Stimulated activated CD8-positive, alpha-beta memory T cell treated with anti-CD3 and anti-CD28 coated beads, Interleukin-4, amount 100 ng/mL, for 1 hour (primary cell): ENCODE measurements at places on chromosomes 11 and 22.

DNA sequence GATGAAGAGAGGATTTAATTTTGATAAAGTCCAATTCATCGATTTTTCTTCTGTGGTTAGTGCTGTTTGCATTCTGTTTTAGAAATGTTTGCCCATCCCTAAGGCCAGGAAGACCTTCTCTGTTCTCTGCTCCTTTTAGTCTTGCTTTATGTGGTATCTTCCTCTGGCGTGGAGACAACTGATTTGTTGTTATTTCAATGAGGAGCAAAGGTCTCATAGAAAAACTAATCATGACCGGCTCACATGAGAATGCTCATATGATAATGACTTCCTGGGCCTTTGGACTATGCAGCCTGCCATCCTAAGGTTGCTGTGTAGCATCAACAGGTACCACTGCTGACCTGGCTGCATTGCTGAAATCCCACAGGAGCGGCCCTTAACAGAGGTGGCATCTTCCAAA is 19.8 kb downstream of the SCGB1A1 start:
- DNase-seq, result no peak

DNA sequence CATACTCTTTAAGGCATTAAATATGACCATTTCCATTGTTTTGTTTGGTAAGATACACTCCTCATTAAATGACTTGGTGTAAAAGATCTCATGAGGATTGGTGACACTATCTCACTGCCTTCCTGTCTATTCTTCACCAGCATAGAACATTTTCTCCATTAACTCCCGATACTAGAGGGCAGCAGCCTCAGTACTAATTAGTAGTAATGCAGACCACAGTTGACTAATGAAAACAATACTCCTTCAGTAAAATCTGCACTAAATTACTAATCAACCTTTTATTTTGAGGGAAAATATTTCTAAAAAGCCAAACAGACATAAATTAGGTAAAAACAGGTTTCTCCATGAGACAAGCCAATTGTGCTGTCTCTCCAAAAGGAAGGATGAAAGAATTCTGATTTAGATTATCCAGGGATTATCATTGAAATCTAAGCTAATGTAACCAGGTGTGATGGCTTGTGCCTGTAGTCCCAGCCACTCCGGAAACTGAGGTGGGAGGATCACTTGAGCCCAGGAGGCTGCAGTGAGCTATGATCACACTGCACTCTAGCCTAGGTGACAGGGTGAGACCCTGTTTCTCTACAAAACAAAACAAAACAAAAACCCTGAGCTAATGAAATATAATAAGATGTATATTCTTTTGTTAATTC is 9.4 kb downstream of the PGM2L1 start:
- DNase-seq, result peak; percentile 55

GRCh38 chr11:726278-727220 is 20.5 kb downstream of the EPS8L2 start:
- DNase-seq, result no peak

DNA sequence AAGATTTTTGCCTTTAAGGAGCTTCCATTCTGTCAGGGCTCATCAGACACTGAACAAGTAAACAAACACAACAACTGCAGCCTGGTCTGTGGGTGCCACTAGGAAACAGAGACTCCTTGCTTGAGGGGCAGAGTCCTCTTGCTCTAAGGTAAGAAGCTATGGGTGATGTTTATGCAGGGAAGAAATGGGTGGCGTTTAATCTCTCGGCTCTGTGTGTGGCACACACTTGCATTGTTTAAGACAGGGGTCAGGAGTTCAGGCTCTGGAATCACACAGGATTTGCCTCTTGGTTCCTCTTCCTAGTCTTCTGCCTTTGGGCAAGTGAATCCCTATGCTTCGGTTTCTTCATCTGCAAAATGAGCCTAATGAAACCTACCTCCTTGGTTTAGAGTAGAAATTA is 90.3 kb downstream of the PRR5L start:
- no peak for DNase-seq

- DNase-seq, result no peak
Observed at GRCh38 chr22:47622541-47622940, 860.1 kb downstream of the TBC1D22A start.

- DNase-seq, result no peak
Observed at GRCh38 chr11:45922425-45923082, at the start of gene LARGE2. TSS of gene LARGE2 (plus strand) at chr11:45922656. CDS start at chr11:45922883, 227 bp downstream.

- DNase-seq, result no peak
Observed at GRCh38 chr11:12170984-12171383, 60.6 kb downstream of the MICAL2 start.
